ENCODE measurements at places on chromosomes 12 and 14. TPM values are rescaled to one million over a fixed set of nuclear protein-coding genes. Genes with fewer than 3 reads are reported as not detected.

Gene DPF3
- total RNA-seq, result 0.94 TPM

Gene APEX1
- 381 TPM for total RNA-seq

Gene IL22
- total RNA-seq, result not detected

Gene LRTM2
- total RNA-seq, result not detected

Gene CCDC196
- not detected for total RNA-seq

Gene TTC6
- total RNA-seq, result 0.80 TPM

Gene MYF6
- 0.14 TPM for total RNA-seq

- DNase-seq, result no peak
Measured at GRCh38 chr14:87566991-87567390, 426.0 kb downstream of the GALC start.

- no peak for DNase-seq
Measured at GRCh38 chr12:113650476-113650875, 178.8 kb upstream of the LHX5 start.

GRCh38 chr14:21056520-21057163, 980 bp upstream of the RNASE8 start:
- no peak for DNase-seq

DNA sequence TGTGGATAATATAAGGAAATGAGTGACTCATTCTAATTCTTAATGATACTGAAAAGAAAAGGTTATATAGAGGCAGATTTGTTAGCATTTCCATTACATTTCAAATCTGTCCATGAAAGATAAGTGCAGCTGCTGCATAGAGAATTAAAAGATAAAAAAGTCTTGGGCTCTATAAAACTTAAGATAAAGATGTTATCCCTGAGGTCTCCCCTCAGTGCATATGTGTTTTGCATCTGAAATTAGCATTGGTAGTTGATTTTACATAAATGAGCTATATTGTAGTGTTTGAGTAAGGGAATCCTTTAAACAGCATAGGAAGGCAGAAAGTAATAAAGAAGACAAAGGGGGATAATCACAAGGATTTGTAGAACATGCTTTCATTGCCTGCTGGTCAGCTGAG, 206.2 kb downstream of the FSCB start:
- DNase-seq, result no peak

DNA sequence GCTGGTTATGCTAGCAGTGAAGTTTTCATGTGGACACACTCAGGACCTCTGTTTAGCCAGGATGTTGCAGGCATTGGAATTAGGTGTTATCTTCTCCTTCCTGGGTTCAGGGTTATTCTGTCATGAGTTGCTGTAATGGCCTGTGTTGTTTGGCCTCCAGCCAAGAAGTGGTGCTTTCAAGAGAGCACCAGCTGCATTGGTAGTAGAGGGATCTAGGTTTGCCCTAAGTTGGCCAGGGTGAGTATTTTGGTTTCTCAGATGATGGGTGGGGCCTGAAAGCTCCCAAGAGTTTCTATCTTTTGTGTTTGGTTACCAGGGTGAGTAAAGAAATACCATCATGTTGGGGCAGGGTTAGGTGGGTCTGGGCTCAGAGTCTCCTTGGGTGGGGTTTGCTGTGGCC, 2.7 kb upstream of the GZMH start:
- no peak for DNase-seq
